ENCODE measurements at places on chromosomes 5 and 9.

DNA sequence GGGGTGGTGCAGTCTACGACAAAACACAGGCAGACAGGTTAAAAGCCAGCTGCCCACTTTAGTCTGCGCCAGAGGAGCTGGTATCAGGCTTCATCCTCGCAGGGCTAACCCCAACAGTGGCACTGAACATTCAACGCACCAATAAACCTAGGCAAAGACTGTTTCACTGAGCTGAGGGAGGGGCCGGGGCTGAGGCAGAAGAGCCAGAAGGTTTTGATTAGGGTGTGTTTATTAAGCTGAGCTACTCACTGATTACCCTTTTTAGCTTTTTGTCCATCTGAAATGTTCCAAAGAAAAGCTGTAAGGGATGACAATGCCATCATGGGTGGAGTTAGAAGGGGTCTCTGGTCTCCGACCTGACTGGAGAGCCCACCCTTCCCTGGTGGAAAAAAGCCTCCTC lies 1.4 kb downstream of the ZMYND19 start:
- DNase-seq, result no peak

GRCh38 chr9:83167126-83167525 lies 104.2 kb upstream of the RASEF start:
- no peak for DNase-seq

DNA sequence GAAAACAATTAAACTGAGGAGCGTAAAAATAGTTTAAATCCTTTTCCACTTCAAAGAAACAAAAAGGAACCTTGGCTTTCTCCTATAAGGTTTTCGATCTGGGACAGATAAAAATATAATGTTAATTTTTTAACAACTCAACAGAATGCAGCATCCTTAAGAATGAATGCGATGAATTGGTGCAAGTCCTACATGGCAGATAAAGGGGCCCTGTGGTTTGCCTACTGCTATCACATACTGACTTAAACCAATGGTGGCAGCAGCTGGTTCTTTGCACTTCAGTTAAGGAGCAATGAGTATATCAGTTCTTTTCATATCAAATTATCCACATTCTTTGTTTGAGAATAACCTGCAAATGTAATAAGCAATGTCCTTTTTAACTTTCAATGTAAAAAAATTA lies 12.4 kb upstream of the TYRP1 start:
- no peak for DNase-seq

GRCh38 chr5:150789943-150790611 lies 11.5 kb downstream of the SMIM3 start:
- DNase-seq, result no peak

GRCh38 chr5:133825631-133826289 lies 142.7 kb downstream of the C5orf15 start:
- DNase-seq, result no peak

- no peak for DNase-seq
Observed at GRCh38 chr5:73655521-73656160, 29.6 kb downstream of the ARHGEF28 start.

GRCh38 chr5:21125238-21125983 lies 1137.4 kb upstream of the CDH18 start:
- DNase-seq, result no peak

- DNase-seq, result no peak
Observed at GRCh38 chr9:104987743-104988142, 59.8 kb upstream of the ABCA1 start.

GRCh38 chr5:14316471-14316870 lies 173.3 kb downstream of the TRIO start:
- DNase-seq, result no peak

- DNase-seq, result no peak
Observed at GRCh38 chr9:94703488-94704140, 22.9 kb upstream of the AOPEP start.

GRCh38 chr9:105330755-105331154 lies 86.3 kb downstream of the SLC44A1 start:
- no peak for DNase-seq

DNA sequence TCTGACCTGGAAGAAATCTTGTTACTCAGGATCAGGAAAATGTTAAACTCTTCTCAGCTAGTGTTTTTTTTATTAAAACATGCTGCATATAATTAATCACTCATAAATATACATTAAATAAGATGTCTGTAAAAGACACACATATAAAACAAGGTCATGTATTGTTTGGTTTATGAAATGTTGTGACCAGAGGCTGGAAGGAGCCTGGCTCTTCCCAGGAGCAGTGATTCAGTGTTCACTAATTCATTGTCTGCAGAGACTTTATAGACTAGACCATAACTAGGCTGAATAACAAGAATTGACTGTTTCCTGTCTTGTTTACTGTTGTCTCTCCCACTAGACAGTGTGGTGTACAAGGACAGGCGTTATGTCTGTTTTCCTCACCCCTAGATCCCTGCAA lies 49.1 kb upstream of the ANKRD55 start:
- no peak for DNase-seq

GRCh38 chr5:41985945-41986695 lies 61.0 kb downstream of the FBXO4 start:
- no peak for DNase-seq

GRCh38 chr5:132411304-132412013 lies 41.9 kb downstream of the SLC22A5 start:
- no peak for DNase-seq

DNA sequence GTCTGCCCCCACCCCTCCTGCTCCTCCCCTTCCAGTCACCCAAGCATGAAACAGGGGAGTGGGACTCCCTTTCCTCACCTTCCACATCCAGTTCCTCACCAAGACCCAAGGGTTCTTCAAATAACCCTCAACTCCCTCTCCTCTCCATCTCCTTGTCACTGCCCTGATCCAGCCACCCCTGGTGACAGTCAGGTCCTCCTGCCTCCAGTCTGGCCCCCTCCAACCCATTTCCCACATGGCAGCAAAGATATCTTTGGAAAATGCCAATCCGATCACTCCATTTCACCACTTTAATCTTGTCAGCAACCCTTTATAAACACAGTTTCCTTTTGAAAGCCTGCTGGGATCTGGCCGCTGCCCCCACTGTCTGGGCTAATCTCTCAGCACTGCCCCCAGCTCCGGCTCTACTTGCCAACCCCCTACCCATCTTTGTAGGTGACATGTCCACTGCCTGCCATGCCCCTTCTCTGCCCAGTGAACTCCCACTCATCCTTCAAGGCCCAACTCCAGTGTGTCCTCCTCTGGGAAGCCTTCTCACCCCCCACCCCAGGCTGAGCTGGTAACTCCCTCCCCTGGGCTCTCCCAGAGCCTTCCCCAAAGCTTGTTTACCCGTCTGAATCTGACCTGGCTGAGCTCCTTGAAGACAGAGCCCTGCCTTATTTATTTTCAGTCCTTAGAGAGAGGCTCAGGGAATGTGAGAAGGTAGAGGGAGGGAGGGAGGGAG lies 781 bp upstream of the MYOZ3 start:
- no peak for DNase-seq

DNA sequence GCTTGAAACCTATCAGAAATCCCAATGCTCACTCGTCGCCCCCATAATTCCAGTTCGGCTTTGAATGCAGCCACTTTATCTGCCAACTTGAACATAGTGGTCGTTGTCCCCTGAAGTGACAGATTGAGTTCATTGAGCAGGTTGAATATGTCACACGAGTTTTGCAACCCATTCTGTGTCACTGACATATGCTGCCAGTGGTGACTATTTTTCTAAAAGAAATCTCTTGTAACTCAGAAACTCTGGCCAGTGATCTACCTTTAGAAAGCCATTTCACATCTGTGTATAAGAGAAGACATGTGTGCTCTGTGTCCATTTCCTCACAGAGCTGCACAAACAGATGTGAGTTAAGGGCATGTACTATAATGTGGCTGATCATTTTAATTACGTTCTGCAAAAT lies 47.0 kb upstream of the LARP1 start:
- no peak for DNase-seq

DNA sequence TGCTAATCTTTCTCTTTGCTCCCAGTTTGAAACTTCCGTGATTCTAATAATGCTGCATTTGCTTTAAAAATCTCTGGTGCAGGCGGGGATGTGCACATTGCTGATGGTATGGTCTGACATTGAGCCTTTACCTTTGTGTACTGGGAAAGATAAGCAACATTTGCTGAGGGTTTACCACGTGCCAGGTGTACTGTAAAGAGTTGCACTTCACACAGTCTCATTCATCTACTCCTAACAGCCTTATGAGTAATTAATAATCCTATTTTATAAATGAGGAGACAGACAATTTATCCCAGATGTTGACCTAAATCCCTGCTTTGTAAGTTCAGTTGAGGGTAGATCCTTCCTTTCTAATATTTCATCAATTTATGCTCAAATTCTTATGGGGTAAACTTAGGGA lies 726 bp upstream of the ADGRV1 start:
- no peak for DNase-seq

DNA sequence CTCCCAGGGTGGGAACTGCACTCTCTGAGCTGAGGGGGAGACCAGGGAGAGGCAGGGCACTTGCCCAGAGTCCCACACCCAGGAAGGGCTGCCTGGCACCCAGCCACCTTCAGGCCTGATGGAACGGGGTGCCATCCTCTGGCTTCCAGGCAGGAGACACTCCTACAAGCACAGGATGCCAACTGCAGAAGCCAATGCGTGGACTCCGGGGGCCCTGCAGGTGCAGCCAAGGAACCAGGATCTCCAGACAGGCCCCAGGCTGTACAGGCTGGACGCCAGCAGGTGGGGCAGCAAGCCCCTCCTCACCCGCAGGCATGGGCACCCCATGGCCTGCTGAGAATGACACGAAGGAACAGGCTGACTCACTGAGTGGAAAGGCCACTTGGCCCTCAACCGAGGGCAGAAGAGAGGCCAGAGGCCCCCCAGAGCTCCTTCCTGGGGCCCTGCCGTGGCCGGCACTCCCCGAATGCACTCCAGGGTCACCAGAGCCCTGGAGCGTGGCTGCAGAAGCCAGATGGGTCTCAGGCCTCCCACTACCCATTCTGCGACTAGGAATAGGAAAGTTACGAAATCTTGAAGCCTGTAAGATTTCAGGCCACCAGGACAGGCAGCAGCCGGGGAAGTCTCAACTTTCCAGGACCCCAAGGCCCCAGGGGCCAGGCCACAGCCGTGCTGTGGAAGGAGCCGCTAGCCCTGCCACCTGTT lies 15.7 kb downstream of the NACC2 start:
- DNase-seq, result no peak

DNA sequence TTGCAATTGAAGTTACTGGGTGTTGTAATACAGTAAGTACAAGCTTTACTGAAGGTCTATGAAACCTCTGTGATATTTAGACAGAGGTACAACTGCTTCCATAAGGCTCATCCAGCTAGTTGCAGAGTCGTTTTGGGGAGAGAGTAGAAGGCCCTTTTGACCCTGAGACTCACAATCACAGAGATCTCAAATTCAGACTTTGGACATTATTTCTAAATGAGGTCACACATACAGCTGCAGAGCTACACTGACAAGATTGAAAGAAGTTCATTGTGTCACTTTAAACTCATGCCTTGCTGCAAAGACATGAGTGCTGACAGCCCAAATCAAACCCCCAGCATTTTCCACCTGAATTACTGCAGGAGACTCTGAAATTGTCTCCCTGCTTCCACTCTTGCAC lies 205.9 kb upstream of the TMEM161B start:
- no peak for DNase-seq

DNA sequence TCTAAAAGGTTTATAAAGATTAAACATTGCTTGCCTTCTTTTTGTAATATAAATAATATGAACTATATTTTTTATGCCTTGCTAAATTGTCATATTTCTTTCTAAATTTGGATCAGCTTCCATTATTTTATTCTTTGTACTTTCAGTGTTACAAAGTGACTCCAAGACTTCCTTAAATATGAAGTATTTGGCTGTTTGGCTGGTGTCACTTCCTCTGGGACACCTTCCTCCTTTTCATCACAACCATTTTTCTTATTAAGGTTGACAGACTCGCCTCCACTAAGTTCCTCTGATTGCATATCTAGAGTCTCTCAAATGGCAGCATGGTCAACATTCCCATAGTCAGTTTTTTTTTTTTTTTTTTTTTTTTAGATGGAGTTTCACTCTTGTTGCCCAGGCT lies 73.8 kb upstream of the SLC1A1 start:
- no peak for DNase-seq

GRCh38 chr9:113570749-113571711 lies 107.5 kb downstream of the RGS3 start:
- DNase-seq, result no peak

DNA sequence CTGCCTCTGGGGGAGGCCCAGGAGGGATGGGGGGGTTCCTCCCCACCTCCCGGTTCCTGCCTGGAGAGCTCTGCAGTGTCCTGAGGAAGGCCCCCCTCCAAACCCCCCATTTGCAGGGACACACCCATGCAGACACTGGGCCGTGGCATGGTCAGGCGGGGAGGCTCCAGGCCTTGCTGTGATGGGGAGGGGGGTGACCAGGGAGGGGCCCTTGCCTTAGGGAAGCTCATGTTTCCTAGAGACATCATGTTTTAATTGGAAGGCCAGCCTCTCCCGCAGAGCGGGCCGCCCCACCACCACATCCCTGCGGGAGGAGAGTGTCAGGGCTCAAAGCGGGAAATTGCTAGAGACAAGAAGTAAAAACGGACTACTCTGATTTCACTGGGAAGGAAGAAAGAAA lies 12.0 kb downstream of the PRRX2 start:
- no peak for DNase-seq

- no peak for DNase-seq
Observed at GRCh38 chr9:121672986-121673385, 21.6 kb downstream of the DAB2IP start.

- DNase-seq, result no peak
Observed at GRCh38 chr5:125263356-125263755, 516.9 kb upstream of the ZNF608 start.

DNA sequence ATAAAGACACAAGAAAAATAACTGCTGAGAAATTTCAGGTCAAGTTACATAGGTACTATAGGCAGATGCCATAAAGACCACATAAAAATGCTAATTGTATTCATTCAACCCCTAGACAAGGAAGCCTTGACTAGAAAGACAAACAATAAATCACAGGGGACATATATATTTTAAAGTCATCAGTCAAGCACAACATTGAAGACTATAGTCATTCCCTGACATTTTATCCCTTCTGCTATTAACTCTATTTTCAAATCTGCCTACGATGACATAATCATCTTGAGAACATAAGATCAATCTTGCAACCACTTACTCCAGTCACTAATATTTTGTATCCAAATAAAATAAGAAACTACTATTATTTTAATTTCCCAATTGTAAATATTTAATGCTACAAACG lies 38.3 kb downstream of the FAM13B start:
- DNase-seq, result no peak

GRCh38 chr5:100779669-100780375 lies 123.3 kb downstream of the ST8SIA4 start:
- DNase-seq, result no peak

DNA sequence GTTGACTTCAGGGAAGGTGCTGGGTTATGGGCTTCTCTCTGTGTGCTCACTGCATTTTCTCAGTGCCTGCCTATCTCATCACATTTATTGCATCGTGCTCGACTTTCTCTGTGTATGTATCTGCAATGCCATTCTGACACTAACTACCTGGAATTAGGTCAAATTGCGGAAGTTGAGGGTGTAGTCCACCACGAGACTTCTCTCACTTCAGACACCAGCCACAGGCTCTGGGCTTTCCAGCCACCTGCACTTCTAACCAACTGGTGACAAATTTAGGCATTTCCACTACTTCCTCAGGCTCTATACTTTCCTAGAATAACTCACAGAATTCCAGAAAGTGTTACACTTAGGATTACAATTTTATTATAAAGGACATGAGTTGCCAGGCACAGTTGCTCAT lies 188.6 kb upstream of the ZNF608 start:
- DNase-seq, result no peak

- no peak for DNase-seq
Observed at GRCh38 chr5:127079994-127080491, 6.7 kb upstream of the C5orf63 start.

- no peak for DNase-seq
Observed at GRCh38 chr9:116103976-116104820, 49.4 kb upstream of the PAPPA start.
